Activated T-cell treated with anti-CD3 and anti-CD28 coated beads for 4 hours (primary cell): ENCODE measurements at places on chromosomes 6 and 20.
A peak's percentile ranks its signal among the peaks of the same experiment; 100 is the strongest.

- no peak for DNase-seq
Measured at GRCh38 chr6:65988006-65988405, 281.0 kb upstream of the EYS start.

DNA sequence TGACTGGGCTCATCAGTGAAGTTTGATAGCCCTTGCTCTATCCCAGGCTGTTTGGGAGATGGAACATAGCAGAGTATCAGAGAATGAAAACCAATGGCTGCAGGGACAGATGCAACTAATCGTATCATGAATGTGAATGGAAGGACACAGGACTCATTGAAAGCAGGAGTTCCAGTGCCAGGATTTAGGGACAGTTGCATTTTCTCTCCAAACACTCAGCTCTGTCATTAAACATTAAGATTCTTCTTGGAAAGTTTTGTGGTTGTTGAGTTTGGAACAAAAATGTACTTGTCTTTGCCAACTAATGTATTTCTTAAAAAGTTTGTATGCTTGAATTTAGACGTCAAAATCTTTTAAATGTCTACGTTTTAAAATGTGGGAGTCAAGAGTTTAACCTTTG is 31.0 kb upstream of the GSTA5 start:
- DNase-seq: no peak

- peak; percentile 33 for DNase-seq
Measured at GRCh38 chr6:106163446-106163965, 77.4 kb downstream of the PRDM1 start.

DNA sequence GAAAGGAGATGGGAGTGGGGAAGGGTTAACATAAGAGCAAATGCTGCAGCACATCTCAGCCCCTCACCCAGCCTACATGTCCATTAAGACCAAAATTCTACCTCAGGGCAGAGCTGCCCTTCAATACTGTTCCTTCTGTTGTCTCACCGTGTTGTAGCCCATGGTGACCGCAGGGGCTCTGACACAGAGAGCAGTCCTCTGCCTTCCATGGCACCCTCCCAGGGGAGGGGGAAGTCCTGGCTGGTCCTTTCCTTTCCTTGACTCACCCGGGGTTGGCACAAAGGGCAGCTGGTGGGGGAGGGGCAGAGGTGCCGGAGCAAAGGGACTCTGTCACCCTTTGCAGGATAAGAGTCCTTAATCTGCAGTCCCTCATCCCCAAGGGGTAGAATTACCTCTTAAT is 15.2 kb downstream of the NKX2-2 start:
- no peak for DNase-seq

DNA sequence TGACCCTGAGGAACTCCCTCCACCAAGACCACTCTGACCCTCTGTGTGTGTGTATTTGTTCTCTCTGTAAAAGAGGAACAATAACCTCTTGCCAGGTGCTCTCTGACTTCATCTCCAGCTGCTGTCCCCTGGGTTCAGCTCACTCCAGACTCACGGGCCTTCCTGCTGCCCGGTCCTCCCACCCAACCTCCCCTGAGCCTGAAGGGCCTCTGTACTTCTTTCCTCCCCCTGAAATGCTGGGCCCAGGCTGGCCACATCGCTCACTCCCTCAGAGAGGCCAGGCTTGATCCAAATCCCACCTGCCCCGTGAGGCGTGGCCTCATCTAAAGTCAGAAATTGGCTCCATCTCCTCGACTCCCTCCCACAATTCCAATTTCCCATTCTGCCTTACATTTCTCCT is 202.4 kb downstream of the PRKN start:
- no peak for DNase-seq

GRCh38 chr6:134529921-134530320 is 212.0 kb upstream of the SGK1 start:
- no peak for DNase-seq

GRCh38 chr6:83042467-83043053 is 23.1 kb downstream of the UBE3D start:
- no peak for DNase-seq

GRCh38 chr6:3147914-3148757 is 9.2 kb downstream of the TUBB2A start:
- DNase-seq: no peak

- DNase-seq: peak; percentile 11
Measured at GRCh38 chr20:39004508-39004907, 42.4 kb downstream of the DHX35 start.

GRCh38 chr6:169978615-169979161 is 227.3 kb downstream of the ERMARD start:
- DNase-seq: no peak

DNA sequence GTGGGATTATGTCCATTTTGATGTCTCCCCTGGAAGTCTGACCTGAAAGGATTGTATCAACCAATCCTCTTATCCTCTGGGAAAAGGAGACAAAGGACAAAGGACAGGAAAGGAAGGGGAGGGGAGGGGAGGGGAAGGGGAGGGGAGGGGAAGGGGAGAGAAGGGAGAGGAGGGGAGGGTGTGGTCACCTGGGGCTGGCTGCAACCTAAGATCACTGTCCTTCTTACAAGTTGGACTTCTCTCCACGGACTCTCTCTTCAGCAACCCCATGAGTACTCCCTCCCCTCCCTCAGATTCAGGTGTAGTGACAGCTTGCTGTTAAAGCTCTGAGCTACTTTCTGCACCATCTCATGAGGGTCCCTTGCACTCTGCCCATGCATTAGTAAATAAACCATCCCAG is 58.9 kb upstream of the KLHL31 start:
- DNase-seq: no peak

- no peak for DNase-seq
Measured at GRCh38 chr6:165404697-165405096, 95.3 kb upstream of the C6orf118 start.

GRCh38 chr6:133447924-133448323 is 206.8 kb downstream of the EYA4 start:
- no peak for DNase-seq

DNA sequence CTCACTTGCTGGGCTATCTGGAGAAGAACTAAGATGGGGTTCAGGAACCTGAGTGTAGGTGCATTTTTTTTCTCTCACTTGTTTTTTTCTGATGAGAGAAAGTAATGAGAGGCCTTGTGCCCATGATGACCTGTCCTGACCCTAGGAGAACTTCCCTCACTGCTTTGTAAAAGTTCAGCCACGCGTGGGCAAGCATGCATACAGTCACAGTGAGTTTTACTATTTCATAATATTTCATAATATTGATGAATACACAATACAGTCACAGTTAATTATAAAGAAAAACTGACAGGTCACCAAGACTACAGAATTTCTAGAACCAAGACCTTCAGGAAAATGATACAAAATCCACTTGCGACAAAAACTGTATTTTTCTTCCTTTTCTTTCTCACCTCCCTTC is 111.8 kb downstream of the MAP7 start:
- DNase-seq: no peak

GRCh38 chr20:49684335-49684997 is 29.2 kb downstream of the B4GALT5 start:
- no peak for DNase-seq

GRCh38 chr6:107767637-107768036 is 56.5 kb downstream of the SCML4 start:
- DNase-seq: no peak

DNA sequence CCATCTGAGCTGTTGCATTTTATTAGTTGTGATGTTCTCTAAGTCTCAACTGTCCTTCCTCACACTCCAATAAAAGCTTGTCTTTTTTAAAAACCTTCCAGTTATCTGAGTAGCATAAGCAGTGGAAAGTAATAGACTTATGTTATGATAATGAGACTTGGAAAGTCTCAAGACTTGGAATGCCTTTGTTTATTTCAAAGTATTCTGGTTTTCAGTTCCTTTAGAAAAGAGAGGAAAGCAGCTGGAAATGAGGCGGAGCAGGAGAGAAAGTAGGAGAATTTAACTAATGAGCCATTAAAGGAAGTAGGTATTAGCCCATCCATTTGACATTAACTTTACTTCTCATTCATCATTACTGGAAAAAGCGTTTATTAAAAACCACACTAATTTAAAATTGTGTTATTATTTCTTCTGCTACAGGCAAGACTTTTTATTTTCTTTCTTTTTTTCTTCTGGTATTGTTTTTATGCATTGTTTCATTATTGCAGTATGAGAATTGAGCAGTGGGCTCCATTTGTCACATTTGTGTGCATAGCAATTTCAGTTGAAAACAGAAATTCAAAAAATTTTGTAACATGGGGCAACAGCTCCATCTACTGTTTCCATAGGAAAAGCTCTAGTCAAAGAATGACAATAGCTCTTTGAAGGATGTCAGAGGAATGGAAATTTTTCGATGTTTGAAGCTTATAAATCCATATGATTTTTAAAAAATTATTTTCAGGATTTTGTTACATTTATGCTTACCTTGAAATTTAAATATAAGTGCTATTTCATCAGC is 194.8 kb downstream of the COL9A1 start:
- DNase-seq: no peak

- DNase-seq: no peak
Measured at GRCh38 chr6:96611342-96611991, 48.5 kb downstream of the FHL5 start.

DNA sequence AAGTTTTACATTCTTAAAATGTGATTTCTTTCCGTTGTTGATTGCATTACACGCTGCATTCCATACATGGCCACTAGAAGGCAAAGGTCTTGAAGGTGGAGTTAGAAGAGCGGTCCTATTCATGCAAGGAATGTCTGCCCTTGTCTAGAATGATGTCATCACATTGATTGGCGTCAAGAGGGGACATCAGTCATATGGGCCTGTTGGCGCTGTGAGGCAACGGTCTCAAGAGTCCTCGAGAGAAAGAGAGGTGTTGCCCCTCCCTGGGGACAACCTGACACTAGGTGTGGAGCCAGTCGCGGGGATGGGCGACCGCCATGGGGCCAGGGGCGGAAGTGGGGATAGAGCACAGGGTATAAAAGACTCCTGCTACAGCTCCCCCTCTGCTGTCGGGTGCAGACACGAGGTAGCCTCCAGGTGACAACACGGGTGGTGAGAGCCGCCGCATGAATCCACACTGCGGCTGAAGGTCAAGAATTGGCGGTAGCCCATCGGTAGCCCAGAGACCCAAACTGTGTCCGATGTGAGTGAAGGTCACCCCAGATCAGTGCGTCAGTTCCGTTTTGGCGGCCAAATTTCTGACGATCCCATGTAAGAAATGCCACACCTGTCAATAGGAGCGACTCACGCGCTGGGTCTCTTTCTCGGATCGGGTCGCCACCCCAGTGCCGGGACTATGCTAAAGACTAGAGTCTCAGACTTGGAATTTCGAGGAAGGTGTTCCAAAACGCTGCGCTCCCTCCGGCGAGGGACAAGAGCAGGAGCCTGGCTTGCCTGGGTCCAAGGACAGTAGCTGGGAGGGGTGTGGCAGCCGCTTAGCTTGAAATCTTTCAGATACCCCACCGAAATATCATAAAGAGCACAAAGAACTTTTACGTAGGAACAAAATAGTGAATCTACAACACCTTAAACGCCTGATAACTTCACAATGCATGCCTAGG is 93.2 kb upstream of the ZNF184 start:
- no peak for DNase-seq

DNA sequence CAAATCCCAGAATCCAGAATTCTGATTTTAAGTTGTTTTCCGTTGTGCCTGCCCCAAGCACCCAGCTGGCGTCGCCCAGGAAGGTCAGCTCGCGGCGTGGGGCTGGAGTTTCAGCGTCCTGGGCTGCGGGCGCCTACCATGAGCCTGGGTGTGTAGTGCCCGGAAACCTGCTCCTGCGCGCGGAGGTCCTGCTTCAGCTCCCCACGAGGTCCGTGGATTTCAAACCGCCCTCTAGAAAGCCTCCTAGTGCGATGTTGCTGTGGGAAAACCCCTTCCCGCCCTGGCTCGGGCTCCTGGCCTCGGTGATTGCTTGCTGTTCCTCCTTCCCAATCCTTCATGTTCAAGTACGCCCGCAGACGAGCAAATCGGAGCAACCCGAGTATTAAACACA is 51.3 kb upstream of the NRN1 start:
- no peak for DNase-seq

DNA sequence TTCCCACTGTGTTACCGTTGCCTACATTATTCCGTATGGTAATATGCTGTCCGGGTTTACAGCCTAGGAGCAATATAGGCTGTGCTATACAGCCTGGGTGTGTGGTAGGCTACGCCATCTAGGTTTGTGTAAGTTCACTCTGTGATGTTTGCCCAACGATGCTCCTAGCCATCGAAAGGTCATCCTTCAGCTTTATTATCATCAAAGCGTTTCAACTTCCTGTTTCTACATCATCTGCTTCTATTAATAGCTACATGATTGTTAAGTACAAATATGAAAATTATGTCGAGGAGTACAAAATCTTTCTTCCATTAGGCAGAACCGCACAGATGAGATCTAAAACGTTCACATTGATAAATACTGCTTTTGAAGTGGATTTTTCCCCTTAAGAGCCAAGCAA is 69.9 kb downstream of the PPP1R14C start:
- DNase-seq: no peak

DNA sequence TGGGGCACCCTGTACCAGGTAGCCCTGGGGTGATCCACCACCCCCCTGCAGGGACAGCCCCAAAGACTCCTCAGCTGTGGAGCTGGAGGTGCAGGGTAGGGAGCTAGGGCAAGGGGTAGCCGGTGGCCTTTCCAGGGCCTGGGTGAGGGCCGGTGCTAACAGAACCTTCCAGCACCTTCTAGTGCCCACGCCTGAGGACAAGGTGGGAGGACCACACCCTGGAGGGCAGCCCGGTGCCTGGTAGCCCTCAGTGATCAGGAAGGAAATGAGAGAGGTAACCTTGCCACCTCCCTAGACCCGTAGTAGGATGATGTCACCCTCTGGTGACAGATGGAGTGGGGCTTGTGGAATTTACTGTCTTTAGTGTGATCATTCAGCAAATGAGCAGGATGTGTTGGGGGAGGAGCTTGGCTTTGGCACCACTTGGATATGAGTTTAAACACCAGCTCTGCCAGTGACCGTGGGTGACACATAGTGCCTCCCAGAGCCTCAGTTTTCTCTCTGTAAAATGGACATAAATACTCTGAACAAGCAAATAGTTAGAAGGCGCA is 187.7 kb downstream of the NFATC2 start:
- no peak for DNase-seq

DNA sequence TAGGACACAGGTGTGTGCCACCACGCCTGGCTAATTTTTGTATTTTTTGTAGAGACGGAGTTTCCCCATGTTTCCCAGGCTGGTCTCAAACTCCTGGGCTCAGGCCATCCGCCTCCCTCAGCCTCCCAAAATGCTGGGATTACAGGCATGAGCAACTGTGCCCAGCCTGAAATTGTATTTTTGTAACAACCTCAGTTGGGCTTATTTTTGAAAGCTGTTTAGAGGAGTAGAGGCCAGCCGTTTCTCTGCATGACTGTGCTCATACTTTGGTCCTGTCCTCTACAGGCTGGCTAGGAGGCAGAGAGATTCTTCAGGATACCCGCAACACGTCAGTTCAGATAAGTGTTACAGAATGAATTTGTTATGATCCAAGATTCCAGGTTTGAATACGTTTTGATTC is 22.1 kb downstream of the CAGE1 start:
- DNase-seq: no peak

DNA sequence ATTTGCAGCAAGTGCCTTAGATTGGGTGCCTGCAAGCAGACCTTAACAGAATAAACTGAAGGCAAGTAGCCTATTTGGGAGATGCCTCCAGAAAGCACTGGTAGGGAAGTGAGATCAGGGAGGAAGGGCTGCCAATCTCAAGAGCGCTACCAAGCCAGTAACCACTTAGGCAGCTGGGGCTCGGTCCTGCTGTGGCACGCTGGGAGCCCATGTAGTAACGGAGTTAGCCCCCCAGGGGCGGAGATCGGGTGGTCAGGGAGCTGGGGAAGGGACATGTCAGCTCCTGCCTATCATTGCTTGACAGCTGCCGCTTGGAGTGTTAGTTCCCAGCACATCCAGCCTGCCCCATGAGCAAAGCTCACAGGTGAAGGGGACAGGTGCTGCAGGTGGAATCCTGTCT is 127.0 kb downstream of the CEBPB start:
- DNase-seq: no peak
